Renal cortical epithelial cell (primary cell): ENCODE measurements at places on chromosomes 7 and 10. TPM values are rescaled to one million over a fixed set of nuclear protein-coding genes. Genes with fewer than 3 reads are reported as not detected.

DNA sequence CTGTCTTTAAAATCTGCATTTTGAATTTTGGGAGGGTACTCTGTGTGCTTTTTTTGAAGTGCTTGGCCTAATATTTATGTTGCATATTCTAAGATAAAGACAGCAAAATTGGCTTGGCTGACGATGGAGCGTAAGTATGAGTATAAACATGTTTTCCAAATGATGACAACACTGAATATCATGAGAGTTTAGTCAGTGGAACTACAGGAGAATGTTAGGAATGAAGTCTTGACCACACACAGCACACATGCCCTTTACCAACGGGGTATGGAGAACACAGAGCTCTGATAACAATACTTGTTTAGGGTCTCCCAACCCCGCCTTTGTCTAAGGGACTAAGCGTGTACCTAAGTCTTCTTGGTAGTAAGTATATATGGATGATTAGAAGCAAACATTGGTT is 253.9 kb upstream of the FZD8 start:
- peak; percentile 34 for DNase-seq

DNA sequence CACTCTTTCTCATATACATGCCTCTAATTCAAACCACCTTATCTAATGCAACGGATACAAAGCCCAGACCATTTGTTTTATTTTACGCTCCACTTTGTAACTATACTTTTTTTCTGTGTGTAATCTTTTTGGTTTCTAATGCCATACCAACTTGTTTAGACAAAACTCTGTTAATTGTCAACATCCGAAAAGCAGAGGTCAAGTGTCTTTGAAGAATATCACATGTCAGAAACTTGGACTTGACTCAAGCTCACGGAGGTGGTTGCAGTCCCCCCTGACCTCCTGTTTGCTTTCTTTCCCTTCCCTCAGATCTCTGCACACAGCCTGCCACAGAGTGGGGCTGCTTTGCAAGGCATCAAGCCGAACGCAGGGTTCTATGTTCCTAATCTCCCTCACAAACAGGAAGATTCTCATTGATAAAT is 698.9 kb downstream of the PARD3 start:
- DNase-seq, result no peak

DNA sequence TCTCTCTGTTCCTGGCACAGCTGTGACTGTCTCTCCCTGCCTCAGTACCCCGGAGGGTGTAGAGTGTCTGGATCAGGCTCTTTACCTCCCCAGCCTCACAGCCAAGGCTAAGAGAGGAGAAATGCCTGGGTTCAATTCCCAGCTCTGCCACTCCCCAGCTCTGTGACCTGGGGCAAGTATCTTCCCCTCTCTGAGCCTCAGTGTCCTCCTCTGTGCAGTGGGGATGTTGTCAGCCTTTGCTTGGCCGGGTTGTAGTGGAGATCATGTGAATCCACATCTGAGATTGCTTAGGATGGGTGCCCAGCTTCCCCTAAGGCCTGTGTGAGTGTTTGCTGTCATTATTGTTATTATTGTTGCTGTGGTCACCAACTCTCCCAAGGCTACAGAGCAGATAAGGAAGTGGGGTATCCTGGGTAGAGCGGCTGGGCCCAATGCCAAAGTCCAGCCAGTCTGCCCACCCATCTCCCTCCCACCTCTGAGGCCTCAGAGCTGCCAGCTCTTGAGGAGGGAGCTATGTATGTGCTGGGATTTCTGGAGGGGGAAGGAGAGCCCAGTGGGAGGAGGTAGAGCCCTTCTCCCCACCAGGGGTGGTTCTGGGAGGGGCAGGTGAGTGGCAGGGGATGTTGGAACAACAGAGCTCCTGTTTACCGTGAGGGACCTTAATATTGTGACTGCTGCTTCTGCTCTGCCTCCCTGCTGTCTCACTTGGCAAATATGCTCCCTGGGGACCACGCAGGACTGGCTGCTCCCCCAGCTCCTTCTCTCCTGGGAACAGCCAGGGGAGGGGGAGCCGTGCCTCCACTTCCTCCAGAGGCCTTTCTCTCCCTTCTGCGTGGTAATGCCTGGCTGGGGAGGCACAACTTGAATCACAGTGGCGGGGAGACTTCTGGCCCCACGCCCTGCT is 170.5 kb downstream of the RPS24 start:
- no peak for DNase-seq

GRCh38 chr7:101598422-101598985 is 30.6 kb downstream of the MYL10 start:
- DNase-seq, result no peak

DNA sequence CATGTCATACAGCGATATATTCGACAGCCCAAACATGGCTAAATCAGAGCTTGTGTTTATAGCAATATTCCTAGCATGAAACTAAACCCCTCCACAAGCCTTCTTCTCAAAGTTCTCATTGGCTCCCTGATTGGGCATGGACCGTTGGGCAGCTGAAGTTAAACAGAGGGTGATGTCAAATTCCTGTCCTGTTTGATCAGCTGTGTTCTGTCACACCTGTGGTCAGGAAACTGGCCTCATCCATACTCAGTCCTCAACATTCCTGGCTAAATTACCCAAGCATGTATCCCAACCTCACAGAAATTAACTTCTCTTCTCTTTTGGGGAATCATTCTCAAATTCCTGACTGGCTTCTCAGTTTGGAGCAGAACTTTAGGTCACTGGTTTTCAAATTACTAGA is 107.9 kb downstream of the ODAD2 start:
- DNase-seq, result peak; percentile 74

- DNase-seq, result no peak
These were observed 75.5 kb downstream of the CARD11 start for GRCh38 chr7:2968176-2968575.

GRCh38 chr7:74092321-74092963 is 8.8 kb downstream of the LIMK1 start:
- DNase-seq, result no peak

GRCh38 chr10:93461807-93462178 is 20.3 kb downstream of the MYOF start:
- DNase-seq, result peak; percentile 99

- DNase-seq, result no peak
These were observed 136.7 kb downstream of the EGFR start for GRCh38 chr7:55155351-55156117.

DNA sequence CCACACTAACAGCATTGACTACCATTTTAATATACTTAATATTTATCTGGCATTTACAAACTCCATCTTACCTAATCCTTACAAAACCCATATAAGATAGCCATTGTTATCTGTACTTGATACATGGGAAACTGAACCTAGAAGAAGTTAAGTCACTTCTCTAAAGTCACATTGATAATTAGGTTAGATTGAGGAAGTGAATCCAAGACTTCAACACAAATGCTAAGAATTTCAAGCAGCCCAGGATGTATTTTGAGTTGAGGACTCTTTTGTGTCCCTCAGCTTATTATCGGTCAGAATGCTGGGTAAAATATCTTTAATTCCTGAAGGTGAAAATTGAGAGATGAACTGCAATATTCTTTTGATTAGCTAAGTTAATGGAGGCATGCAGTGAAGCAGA is 465.5 kb downstream of the PHTF2 start:
- DNase-seq, result no peak

DNA sequence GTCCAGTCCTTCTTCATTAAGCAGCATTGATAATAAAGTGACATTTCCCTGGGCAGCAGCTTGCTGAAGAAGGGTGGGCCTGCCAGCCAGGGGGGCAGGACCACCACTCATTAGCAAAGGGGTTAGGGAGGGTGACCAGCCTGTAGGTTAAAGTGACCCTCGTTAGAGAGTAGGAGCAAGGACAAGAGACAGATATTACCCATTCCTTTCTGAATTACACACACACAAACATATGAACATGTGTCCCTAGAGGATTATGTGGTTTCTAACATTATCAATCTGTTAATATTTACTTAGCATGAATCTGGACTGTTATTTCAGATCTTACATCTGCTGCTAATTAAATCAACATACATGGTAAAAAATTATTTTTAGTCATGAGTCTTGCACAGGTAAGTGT is 88.9 kb downstream of the CTTNBP2 start:
- no peak for DNase-seq

GRCh38 chr7:25234336-25234735 is 6.0 kb upstream of the NPVF start:
- DNase-seq, result no peak

DNA sequence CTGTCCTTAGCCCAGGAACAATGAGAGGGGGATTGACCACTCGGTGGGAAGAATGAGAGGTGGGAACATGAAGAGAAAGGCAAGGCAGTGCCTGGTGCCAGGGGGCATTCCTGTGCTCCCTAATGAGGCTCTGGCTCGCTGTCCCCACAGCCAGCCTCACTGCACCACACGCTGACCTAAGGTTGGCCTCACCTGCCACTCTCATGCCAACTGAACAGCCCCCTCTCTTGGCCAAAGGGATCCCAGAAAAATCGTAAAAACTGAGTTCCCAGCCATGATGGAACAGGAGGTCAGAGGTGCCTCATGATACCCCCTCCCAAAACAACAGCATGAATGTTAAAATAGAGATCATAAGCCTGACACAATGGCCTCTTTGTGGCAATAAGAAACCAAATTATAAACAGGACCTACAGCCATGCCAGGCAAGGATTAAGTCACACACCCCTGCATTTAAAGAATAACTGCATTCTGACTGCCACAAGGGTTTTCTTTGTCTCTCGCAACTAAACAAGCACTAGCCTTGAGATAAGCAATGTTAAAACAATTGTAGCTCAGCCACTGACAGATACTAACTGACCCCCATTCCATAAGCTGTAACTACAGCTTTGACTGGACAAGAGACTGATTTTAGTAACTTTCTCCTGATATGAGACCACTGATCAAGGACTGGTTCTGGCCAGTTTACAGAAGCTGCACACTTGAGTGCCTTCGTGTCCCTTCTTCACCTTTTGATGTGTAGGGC is 149.2 kb downstream of the SH2D4B start:
- no peak for DNase-seq

GRCh38 chr10:7515439-7515838 is 104.6 kb upstream of the SFMBT2 start:
- no peak for DNase-seq

- DNase-seq, result no peak
These were observed 5.1 kb downstream of the BICC1 start for GRCh38 chr10:58517491-58518355.

- no peak for DNase-seq
These were observed 431.2 kb downstream of the TNS3 start for GRCh38 chr7:47150497-47151260.

GRCh38 chr10:93941606-93942005 is 47.8 kb downstream of the SLC35G1 start:
- DNase-seq, result no peak

DNA sequence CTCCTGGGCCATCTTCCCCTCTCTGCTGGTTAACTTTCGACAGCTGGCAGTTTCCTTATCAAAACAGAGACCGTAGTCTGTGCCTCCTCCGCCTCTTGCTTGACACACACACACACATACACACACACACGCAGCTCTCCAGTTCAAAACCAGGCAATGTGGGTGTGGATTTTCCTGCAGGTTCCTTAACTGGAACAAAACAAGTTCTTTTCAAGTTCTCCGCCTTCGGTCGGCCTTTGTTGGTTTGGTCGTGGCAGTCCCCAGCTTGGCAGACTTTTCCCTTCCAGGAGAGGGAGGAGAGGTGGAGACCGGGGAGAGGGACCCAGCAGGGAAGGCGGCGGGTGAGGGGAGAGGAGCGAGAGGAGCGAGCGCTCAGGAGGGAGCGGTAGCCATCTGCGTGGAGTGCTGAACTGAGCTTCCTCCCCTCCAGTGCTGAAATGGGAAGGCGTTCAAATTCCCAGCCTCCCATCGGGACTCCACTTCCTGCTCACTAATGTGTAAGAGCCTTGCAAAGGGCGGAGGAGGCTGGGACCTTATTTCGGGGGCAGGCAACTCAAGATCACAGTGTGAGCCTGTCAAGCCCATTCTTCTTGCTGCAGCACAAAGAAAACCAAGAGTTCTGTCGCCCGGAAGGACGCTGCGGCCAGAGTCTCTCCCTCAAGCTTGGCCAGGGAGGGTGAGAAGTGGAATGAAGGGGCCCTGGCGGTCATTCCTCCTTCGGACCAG is 120.6 kb downstream of the PRPF18 start:
- peak; percentile 82 for DNase-seq

DNA sequence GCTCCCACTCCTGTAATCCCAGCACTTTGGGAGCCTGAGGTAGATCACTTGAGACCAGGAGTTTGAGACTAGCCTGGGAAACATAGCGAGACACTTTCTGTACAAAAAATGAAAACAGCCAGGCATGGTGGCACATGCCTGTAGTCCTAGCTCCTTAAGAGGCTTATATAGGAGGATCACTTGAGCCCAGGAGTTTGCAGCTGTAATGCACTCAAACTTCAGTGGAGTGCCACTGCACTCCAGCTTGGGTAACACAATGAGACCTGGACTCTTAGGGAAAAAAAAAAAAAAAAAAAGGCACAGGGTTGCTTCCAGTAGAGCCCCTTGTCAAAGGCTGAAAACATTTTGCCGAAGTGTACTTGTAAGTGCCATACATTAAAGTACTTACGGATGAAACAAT is 195.3 kb downstream of the PHTF2 start:
- DNase-seq, result no peak

GRCh38 chr10:47445720-47446119 is 38.2 kb downstream of the ANXA8 start:
- no peak for DNase-seq

Gene XRCC2
- total RNA-seq, result 0.85 and 2.1 TPM in 2 replicates

Gene SLC13A1
- total RNA-seq, result not detected in 2 replicates

Gene ATG9B
- 0.10 TPM in 1 of 2 replicates, not detected in the other for total RNA-seq

Gene ACTR3C
- total RNA-seq, result 40.1 and 81.8 TPM in 2 replicates

Gene ITPRID1
- not detected in 2 replicates for total RNA-seq

Gene EGR2
- 0.17 and 0.40 TPM in 2 replicates for total RNA-seq

Gene NDUFB2
- 208 and 306 TPM in 2 replicates for total RNA-seq
